Omental fat pad (tissue), 4 donors: ENCODE measurements at places on chromosomes 7 and 10.

- no peak for DNase-seq
These were observed 3.0 kb downstream of the LAMB1 start for GRCh38 chr7:107999779-108000560.

GRCh38 chr10:132385389-132385667 lies 11.7 kb upstream of the PWWP2B start:
- no peak for DNase-seq

- no peak for DNase-seq
These were observed 140.7 kb downstream of the RGS10 start for GRCh38 chr10:119401671-119402395.

DNA sequence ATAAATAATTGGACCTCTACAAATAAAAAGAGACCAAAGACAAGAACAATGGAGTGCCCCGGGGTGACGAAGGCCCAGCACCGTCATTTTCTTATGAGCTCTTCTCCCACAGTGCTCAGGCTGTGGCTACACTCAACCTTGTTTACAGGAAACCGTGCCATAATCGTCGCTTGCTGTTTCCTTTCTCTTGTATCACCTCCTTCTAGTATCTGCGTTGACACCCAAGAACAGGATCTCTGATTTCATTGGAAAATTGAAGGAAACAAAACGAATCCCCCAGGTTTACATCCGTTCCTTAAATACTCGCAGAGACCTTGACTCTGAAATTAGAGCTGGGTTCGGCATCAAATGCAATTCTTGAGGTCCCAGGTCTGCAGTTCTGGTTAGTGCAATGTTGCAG lies 1.7 kb upstream of the IGFBP3 start:
- DNase-seq, result no peak

GRCh38 chr10:33921970-33922605 lies 587.6 kb upstream of the NRP1 start:
- no peak for DNase-seq

- no peak for DNase-seq
These were observed 8.1 kb downstream of the ZNF746 start for GRCh38 chr7:149489391-149490024.

DNA sequence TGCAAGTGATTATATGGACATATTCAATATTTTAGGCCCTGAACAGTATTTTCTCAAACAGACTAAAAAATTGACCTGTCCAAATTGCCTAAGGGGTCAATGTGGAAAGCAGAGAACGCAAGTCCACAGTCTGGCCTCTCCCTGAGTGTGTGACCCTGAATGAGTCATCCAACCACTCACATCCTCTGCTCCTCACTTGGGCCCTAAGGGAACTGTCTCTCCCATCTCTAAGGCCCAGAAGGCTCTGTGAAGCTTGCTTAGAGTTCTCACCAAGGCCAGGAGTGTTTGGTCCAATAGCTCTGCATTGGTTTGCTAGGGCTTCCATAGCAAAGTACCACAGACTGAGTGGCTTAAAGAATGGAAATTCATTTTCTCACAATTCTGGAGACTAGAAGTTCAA lies 155.1 kb downstream of the LSM5 start:
- no peak for DNase-seq
